Breast epithelium (tissue), 4 donors: ENCODE measurements at places on chromosomes 1 and 21. TPM values are rescaled to one million over a fixed set of nuclear protein-coding genes. Genes with fewer than 3 reads are reported as not detected.

DNA sequence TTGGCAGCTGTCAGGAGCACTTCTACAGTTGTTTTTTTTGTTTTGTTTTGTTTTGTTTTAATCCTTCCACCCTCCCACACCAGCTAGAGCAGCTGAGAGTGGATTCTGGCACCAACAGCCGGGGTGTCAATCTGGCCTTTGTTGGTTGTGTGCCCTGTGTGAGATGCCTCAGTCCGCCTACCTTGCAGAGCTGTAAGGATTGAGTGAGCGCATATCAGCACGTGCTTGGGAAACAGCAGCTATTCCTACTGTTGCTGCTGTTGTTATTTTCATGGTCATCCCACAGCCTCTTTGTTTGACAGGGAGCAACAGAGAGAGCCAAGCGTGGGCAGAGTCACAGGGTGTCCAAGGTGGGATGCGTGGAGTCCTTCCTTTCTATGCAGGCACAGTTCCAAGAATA, 50.4 kb downstream of the PGBD5 start:
- no peak overlapping the region for H3K4me3 ChIP-seq
- H3K27ac ChIP-seq, result no peak overlapping the region
- H3K27me3 ChIP-seq, result no peaks in the 10 kb centered on the region
- no peak for DNase-seq
- no peaks in the 10 kb centered on the region for H3K36me3 ChIP-seq

DNA sequence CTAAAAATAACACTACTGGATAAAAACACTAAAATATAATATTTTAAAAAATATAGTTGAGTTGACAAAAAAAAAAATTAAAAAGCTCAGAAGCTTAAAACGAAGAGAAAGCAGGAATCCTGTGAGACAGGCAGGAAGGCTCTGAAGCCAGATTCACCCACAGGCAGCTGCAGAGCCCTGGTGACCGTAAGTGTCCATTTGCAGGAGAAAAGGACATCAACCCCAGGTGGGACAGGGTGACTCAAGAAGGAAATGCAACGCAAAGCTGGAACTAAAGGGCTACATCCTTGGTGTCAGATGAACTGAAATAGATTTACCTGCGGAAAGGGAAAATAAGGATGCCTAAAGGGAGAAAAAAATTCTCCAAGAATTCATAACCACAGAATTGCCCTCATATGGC, 46.8 kb downstream of the USP24 start:
- no peaks in the 10 kb centered on the region for H3K27me3 ChIP-seq
- no peaks in the 10 kb centered on the region for H3K4me1 ChIP-seq
- H3K27ac ChIP-seq, result no peak overlapping the region
- DNase-seq, result no peak
- H3K4me3 ChIP-seq, result no peak overlapping the region

DNA sequence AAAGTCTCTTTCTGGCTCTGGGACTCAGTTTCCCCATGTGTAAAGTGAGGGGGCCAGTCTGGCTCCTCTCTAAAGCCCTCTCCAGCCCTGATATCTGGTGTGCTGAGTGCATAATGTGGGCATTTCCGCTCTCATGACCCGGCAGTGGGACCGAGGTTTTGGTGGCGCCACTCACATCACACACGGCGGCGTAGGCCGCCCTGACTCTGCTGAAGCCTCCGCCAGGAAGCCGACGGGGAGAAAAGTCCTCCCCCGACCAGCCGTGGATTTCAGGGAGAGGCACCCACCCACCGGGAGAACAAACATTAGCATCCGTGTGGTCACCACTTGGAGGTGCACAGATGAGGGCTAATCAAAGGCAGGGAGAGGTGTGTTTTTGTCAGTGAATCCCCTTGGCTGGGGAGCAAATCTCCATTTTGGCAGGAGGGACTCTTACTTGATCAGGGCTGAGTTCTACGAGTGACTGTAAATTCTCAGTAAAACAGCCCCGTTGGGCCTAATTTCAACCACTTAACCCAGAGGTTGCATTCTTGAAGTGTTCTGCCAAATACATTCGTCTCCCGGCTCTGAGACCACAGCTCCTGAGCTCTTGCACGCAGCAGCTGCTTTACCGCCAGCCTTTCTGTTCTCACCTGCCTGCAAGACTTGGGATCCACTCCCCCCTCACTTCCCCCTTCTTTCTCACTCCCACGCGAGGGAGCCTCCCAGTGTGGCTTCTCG, 118.2 kb downstream of the FOXD2 start:
- no peaks in the 10 kb centered on the region for H3K4me1 ChIP-seq
- H3K36me3 ChIP-seq, result no peaks in the 10 kb centered on the region
- H3K27me3 ChIP-seq, result peaks cover 12% of the 10 kb centered on the region

DNA sequence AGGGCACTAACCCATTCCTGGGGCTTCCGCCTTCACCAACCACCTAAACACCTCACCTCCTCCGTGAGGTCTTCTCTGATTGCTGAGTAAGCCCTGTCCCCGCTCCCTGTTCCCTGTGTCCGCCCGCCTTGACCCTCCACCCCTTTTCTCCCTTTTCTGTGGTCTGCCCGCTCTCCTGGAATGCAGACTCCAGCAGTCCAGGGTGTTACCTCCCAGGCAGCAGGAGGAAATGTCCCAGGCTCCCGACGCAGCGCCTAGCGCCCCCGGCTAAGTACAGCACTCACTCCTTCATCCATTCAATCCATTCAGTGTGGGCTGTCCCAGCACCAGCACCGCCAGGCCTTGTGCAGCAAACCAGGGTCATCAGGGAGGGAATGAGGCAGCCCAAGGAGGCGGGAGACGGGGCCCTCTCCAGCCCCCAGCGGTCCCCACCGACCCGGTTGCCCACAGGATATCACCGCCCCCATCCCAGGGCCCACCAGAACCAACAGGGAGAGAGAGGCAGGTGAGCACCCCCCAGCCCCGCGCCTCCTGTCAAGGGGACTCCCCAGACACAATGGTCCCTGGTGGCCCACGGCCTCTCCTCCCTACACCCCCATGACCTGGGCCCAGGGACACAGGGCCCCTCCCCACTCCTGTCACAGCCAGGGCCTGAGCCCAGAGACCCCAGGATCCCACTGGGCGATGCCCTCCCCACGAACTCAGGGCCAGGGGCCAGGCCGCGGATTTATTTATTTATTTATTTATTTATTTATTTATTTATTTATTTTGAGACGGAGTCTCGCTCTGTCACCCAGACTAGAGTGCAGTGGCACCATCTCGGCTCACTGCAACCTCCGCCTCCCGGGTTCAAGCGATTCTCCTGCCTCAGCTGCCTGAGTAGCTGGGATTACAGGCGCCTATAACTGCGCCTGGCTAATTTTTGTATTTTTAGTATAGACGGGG, 10.2 kb downstream of the TNFRSF14 start:
- no peaks in the 10 kb centered on the region for H3K4me1 ChIP-seq
- H3K27me3 ChIP-seq, result no peaks in the 10 kb centered on the region
- no peak overlapping the region for H3K27ac ChIP-seq
- H3K36me3 ChIP-seq, result no peaks in the 10 kb centered on the region
- no peak overlapping the region for H3K4me3 ChIP-seq

GRCh38 chr1:167401260-167401873, 117.0 kb downstream of the CD247 start:
- no peaks in the 10 kb centered on the region for H3K36me3 ChIP-seq
- H3K4me1 ChIP-seq, result no peaks in the 10 kb centered on the region
- H3K27ac ChIP-seq, result no peak overlapping the region

- no peak overlapping the region for H3K4me3 ChIP-seq
- no peaks in the 10 kb centered on the region for H3K27me3 ChIP-seq
- no peaks in the 10 kb centered on the region for H3K36me3 ChIP-seq
- H3K27ac ChIP-seq, result no peak overlapping the region
- no peaks in the 10 kb centered on the region for H3K4me1 ChIP-seq
These were observed 161.8 kb upstream of the PDE4B start for GRCh38 chr1:65630855-65631254.

The SLAMF1 gene
- total RNA-seq, result 1.8 TPM

The C1orf116 gene
- 22.2 TPM for total RNA-seq

The DEPDC1 gene
- 1.5 TPM for total RNA-seq

The TNFRSF9 gene
- not detected for total RNA-seq
